ENCODE measurements at places on chromosomes 2 and 18.

- no peak for DNase-seq
These were observed 19.2 kb downstream of the TMEM185B start for GRCh38 chr2:120204022-120204405.

GRCh38 chr2:213015387-213016165 lies 135.8 kb downstream of the IKZF2 start:
- no peak for DNase-seq

GRCh38 chr18:68735483-68736343 lies 20.8 kb upstream of the TMX3 start:
- no peak for DNase-seq

GRCh38 chr2:17228461-17228860 lies 289.8 kb downstream of the RAD51AP2 start:
- DNase-seq = no peak

GRCh38 chr2:192932376-192932775 lies 737.6 kb upstream of the TMEFF2 start:
- no peak for DNase-seq

DNA sequence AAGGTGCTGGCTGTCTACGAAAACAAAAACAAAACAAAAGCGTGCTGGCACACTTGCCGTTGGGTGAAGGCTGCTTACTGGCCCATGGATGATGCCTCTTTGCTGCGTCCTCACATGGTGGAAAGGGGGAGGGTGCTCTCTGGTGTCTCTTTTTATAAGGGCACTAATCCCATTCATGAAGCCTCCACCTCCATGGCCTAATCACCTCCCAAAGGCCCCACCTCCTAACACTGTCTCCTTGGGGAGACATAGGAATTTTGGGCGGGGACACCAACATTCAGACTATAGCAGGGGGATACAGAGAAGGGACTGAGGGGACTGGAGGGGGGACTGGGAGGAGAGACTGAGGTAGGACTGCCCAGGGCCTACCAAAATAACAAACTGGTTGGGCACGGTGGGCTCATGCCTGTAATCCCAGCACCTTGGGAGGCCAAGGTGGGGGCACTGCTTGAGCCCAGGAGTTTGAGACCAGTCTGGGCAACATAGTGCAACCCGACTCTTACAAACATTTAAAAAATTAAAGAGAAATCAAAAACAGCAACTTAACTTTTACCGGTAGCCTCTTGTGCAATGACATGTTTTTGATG lies 14.5 kb downstream of the PTMA start:
- DNase-seq = no peak

DNA sequence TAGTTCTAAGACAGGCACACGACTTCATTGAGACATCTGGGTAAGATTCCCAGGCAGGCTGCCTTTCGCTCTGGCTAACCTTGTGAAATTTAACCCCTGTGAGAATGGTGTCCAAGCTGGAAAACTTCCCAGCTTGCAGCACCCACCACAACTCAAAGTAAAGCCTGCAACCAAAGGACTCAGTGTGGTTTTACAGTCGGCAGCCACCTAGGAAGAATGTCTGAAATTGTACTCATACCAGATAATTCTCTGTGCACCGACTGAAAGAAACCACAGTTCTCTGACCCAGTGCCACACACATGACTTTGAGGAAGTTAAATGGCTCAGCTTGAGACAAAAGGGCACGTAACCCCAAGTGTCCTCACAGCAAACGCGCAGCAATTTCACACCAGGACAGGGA lies 125.7 kb downstream of the RBMS1 start:
- no peak for DNase-seq

GRCh38 chr2:9347411-9347881 lies 75.9 kb downstream of the ITGB1BP1 start:
- no peak for DNase-seq

DNA sequence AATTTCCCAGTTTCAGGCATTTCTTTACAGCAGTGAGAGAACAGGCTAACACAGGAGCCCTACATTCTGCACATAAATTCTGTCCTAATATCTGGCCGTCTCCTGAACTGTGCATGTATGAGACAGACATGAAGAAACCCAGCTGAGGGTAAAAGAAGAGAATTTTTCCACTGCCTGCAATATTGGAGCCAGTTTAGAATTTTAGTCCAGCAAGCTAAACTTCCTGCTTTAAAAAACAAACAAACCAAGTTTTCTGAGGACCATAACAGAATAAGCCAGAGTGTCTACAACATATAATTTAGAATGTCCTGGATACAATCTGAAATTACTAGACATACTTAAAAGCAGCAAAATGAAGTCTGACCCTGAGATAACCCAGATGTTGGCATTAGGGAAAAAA lies 215.1 kb upstream of the KLHL29 start:
- DNase-seq = no peak

- DNase-seq = no peak
These were observed 107.2 kb upstream of the SPRED2 start for GRCh38 chr2:65539633-65540032.

GRCh38 chr2:225177098-225177497 lies 134.8 kb upstream of the DOCK10 start:
- no peak for DNase-seq

DNA sequence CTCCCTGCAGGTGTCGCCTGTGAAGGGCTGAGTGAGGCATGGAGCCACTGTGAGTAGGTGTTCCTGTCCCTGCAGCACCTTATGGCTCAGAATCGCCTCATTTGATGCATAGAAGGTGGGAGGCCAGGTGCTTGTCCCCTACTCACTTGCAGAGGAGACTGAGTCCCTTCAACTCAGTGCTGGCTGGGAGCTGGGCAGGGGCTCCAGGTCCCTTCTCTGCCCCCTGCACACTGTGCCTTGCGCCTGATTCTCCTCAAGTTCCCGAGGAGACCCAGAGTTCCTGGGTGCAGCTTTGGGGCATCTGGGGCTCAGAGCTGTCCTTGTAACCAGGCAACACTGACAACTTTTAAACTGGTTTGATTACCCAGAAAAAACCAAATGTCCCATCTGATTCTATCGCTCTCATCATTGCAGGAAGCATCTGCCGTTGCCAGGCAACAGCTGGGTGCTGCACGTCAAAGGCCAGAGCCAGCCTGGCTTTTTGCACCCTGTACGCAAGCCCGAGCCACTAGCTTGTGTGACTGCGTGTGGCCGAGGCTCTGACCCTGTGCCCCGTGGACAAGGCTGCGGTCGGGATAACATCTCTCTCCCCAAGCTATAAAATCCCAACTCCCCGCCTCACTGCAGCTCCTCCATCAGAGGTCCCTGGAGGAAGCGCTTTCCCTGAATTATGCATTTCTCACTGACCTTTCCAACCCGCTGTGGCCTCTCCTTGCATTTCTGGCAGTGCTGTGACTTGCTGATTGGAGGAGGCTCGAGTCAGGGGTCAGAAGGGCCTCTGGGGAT lies 130.8 kb upstream of the HDAC4 start:
- no peak for DNase-seq

DNA sequence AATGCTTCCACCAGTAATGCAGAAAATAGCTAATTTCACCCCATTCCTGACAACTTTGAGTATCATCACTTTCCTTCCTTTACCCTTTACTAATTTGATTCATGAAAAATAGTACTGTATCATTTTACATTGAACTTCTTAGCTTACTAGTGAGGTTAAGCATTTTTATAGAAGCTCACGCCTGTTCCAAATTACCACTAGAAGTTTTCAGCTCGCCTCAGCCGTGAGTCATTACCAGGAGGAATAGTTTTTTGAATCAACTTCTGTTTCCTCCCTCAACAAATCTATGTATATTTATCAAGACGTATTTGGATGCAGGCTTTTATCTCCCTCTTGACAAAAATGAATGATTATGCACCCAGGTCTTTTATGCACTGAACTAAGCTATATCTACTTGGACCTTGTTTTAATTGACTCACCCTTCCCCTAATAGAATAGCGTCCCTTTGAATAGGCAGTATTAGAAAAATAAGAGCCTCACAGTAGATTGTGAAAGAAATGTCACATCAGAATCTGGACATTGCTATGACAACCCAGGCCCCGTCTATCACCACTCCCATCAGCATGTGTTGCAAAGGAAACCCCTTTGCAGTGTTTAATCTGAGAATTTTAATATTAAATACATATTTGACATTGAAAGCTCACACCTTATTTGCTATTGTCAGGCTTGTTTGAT lies 207.4 kb upstream of the NRP2 start:
- DNase-seq = no peak

- no peak for DNase-seq
These were observed 36.3 kb downstream of the SMAD2 start for GRCh38 chr18:47893939-47894699.

- DNase-seq = no peak
These were observed 94.2 kb upstream of the SLC39A10 start for GRCh38 chr2:195562570-195563566.

DNA sequence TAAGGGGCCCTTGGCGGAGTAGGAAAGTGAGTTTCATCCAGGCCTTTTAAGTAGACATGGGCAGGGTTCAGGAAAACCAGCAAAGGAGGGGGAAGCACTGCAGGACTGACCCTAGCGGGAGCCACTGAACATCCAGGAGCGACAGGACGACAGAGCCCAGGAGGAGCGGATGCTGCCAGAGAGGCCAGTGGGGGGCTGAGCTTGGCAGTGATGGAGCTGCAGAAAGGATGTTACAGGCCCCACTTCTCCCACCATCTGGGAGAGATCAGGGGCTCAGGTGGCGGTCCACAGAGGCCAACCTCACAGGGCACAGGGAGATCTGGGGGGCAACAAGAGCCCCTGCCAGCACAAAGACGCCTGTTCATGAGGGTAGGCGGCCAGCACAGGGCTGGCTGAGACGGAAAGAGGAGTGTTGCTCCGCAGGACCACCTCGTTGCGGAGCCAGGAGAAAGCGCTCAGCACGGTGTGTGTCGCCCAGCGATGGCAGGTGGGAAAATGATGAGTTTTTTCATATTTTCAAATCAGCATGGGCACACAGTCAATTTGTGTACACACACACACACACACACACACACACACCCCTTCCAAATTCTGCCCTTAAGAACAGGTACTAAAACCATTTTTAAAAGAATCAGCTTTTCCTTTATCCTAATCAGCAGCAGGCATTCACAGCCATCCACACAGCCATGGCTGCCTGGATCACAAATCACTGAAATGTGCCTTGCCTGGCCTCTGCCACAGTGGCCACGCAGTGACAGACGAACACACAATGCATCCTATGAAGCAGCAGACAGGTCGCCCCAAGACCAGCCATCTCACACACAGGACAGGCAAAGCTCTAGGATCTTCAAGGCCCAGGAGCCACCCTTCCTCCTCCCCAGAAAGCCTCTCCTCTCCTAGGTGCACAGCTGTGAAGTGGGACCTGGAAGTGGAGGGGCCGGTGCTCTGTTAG lies 63.2 kb downstream of the NDUFA10 start:
- no peak for DNase-seq

- no peak for DNase-seq
These were observed 895.4 kb downstream of the CNTNAP5 start for GRCh38 chr2:124920448-124920847.

- DNase-seq = no peak
These were observed 31.1 kb downstream of the ACTR3 start for GRCh38 chr2:113920996-113921395.

All from iPS DF 6.9 (cell line).